ENCODE measurements at places on chromosomes 6 and 20.

DNA sequence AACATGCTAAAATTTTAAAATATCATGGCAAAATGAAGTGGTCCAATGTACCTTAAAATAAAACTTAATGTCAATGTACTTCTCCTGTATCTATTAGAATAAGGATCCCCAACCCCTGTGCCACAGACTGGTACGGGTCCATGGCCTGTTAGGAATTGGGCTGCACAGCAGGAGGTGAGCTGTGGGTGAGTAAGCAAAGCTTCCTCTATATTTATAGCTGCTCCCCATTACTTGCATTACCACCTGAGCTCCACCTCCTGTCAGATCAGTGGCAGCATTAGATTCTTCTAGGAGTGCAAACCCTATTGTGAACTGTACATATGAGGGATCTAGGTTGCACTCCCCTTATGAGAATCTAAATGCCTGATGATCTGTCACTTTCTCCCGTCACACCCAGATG is 86.0 kb downstream of the SLC16A10 start:
- DNase-seq, result no peak

DNA sequence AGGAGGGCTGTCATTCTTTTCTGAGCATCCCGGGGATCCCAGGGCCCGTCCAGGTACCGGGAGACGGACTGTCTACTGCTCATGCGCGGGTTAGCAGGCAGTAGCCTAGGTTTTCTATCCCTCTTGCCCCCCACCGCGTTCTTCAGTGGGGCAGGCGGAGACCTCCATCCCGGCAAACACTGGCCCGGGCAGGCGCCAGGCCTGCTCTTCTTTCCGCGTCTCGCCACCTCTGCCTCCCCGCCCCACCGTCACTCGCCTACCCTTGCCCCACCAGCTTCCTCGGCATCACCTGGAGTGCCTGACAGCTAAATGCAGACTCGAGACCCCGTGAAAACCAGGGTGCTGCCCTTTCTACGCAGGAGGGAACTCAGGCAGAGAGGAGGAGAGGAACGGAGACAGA is 1937.7 kb upstream of the DEFB115 start:
- DNase-seq, result no peak

GRCh38 chr6:111423055-111423633 is 59.9 kb downstream of the REV3L start:
- DNase-seq, result no peak

DNA sequence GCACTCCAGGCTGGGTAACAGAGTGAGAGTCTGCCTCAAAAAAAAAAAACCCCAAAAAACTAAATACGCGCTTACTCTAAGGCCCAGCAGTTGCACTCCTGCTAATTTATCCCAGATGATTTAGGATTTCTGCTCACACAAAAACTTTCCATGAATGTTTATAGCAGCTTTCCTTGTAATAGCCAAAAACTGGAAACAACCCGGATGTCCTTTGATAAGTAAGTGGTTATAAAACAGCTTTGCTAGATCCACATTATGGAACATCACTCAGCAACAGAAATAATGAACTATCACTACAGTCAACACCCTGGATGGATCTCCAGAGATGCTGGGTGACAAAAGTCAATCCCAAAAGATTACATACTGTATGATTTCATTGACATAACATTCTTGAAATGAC is 220.4 kb upstream of the JARID2 start:
- DNase-seq, result no peak

GRCh38 chr6:24738741-24739140 is 19.8 kb upstream of the C6orf62 start:
- no peak for DNase-seq
